ENCODE measurements at places on chromosomes 11 and 22.

DNA sequence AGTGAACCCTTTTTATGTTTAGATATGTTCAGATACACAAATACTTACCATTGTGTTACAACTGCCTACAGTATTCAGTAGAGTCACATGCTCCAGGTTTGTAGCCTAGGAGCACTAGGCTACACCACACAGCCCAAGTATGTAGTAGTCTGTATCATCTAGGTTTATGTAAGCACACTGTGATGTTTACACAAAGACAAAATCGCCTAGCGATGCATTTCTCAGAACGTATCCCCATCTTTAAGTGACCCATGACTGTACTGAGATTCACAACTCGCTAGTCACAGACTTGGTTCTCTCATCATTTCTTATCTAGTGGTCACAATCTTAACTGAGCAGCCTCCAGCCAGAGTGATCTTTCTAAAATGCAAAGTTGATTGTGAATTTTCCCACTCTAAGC, 119.2 kb downstream of the RASSF10 start:
- DNase-seq: no peak

GRCh38 chr11:62707277-62707861, at the start of the genes BSCL2 and GNG3:
BSCL2 (minus strand) TSS chr11:62707424; CDS start chr11:62707195, 229 bp downstream.
GNG3 (plus strand) TSS chr11:62707676; CDS start chr11:62708296, 620 bp downstream.
- no peak for DNase-seq

GRCh38 chr11:130388607-130389205, 39.7 kb downstream of the ADAMTS8 start:
- DNase-seq: no peak

GRCh38 chr22:36954251-36955014, 41.0 kb downstream of the CSF2RB start:
- no peak for DNase-seq

DNA sequence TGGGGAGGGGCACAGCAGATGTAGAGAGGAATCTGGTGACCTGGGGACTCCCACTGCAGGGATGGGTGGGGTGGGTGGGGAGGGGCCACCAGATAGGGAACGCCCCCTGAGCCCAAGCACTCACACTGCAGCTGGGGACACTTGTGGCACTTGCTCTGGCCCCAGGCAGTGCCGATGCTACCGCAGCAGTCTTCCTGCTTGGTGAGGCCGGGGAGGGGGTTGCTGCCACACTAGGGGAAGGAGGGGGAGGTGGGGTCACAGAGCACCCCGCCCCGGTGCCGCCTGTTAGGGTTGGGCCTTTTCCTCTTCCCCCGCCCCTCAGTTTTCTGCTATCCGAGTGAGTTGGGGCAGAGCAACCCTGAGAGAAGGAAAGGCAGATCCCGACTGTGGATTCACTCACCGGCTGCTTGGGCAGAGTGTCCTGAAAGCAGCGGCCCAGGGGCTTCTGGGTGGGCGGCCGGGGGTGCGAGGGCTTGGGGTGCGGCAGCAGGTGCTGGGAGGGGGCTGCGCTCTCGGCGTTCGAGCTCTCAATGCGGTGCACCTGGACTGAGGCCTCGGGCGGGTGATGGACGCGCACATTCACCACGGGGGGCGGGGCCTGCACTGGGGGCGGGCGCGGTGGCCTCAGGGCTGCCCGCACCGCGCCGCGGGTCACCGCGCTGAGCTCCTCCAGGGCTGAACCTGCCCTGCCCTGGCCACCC, 4.7 kb downstream of the LTBP3 start:
- no peak for DNase-seq

- DNase-seq: no peak
Observed at GRCh38 chr11:64076758-64077157, 41.0 kb downstream of the FLRT1 start.

- no peak for DNase-seq
Observed at GRCh38 chr22:39303358-39303757, 16.1 kb downstream of the RPL3 start.

DNA sequence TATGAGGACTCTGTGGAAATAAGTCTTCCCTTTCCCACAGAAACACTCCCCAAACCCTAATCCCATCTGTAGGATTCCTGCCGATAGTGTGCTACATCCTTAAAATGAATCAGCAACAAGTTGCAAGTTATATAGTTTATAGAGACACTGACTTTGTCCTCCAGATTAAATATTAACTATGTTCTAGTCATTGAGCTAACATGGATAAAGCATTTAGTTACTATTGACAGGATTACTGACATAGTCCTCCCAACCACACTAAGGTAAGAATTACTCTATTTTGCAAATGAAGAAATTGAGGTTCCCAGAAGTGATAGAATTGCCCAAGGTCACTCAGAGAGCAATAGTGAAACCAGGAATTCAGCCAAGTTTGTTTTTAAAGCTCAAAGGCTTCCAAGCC, 1.9 kb downstream of the OR52M1 start:
- DNase-seq: no peak

Measured in stimulated activated CD8-positive, alpha-beta memory T cell treated with anti-CD3 and anti-CD28 coated beads, Interleukin-15, amount 100 ng/mL, for 48 hours (primary cell).